ENCODE measurements at places on chromosomes 6 and 20. TPM values are rescaled to one million over a fixed set of nuclear protein-coding genes. Genes with fewer than 3 reads are reported as not detected.

DNA sequence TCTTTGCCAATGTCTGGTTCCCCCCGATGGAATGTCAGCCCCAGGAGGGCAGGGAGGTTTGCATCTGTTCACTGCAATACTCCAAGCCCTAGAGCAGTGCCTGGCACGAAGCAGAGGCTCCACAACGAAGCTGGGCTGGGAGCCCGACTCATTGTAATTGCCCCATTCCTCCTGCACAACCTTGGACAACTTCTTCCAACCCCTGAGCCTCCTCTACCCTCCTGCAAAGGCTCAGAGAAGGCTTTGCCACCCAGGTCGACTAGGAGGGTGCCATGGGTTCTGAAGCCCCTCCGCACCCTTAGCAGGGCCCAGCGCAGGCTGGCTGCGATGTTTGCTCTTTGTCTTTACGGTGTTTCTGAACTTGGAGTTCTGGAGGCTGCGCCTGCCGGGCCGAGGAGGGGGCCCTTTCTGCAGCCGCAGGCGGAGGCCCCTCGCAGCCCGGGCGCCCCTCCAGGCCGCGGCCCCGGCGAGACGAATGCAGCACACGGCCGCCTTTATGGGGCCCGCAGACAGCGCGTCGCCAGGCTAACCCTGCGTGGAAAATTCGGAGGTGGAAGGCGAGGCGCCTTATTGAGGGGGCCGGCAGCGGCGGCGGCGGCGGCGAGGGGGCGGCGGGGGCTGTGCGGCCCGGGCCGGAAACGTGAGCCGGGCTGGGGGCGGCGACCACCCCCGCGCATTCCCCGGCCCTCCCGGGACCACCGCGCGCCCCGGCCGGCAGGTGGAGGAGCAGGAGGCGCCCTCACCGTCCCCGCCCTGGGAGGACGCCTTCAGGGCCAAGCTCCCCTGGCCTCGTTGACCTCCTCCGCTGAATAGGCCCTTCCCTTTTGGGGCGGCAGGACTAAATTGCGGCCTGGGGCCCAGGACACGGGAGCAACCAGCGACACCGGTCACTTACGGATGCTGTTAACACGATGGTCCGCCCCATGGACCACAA, 27.0 kb downstream of the SNAI1 start:
- DNase-seq, result no peak

ELOVL4 gene
- total RNA-seq, result 93.7 TPM

DNA sequence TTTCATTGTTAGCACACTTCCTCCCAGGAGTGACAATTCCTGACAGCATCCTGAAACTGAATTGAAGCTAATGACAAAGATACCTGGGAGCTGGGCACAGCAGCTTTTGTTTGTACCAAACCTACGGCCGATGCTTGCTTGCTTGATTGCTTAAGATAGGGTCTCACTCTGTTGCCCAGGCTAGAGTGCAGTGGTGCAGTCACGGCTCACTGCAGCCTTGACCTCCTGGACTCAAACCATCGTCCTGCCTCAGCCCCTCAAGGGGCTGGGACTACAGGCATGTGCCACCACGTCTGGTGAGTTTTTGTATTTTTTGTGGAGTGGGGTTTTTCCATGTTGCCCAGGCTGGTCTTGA, 84.7 kb upstream of the SCP2D1 start:
- no peak for DNase-seq

- DNase-seq, result no peak
Measured at GRCh38 chr6:3228046-3228671, 706 bp upstream of the TUBB2B start.

MOG gene
- not detected for total RNA-seq

TREML2 gene
- total RNA-seq, result 0.06 TPM

DNA sequence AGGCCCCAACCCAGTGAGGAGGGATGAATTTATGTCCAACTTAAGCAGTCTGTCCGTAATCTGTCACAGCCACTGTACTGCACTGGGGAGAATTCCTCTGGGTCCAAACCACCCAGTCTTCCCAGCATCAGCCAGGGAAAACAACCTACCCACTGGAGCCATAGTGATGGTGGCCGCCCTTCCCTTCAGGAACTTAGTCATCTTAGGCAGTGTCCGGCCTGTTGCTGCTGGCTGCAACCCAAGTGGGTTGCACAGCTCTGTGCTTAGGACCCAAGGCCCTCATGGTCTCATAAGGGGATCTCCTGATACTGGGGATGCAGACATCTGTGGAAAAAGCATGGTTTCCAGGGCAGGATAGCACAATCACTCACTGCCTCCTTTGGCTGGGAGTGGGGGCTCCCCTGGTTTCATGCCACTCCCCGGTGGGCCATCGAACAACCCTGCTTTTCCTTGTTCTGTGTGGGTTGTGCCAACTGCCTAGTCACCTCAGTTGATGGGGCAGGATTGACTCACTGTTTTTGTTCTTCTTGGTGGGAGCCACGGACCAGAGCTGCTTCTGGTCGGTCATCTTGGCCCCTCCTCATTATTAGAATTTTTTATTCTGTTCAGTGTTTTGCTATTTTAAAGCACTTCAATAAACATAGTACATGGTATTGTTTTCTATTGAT, 591.9 kb downstream of the DOK5 start:
- no peak for DNase-seq

DNA sequence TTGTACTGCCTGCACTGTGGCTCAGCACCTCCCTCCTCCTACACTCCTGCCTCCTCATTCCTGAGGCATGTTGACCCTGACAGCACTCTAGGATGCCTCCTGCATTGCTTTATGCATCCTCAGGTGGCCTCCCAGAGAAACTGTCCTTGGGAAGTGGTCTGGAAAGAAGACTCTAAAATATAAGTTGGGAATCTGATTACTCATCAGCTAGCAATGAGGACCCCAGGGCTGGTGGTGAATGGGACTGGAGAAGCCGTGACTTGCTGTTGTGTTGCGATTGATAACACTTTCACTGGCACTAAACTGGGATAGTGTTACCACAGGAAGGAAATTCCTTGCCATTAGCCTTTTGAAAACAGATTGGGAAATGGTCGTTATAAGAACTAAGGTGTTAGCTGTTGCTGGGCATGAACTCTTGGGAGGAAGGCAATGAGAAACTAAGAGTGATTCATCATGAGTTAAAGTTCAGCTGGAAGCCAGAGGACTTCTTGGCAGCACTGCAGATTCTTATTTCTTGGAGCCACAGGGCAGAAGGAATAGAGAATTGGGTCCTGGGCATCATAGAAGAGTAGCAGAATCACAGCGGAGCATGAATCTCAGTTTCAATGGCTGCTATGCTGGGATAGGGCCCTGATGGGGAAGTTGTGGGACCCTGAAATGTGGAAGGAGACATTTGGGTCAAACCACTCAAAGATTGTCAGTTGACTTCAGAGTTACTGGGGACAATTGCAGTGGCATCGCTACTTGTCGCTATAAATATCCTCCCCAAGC, 10.1 kb upstream of the SIRPD start:
- no peak for DNase-seq

DNA sequence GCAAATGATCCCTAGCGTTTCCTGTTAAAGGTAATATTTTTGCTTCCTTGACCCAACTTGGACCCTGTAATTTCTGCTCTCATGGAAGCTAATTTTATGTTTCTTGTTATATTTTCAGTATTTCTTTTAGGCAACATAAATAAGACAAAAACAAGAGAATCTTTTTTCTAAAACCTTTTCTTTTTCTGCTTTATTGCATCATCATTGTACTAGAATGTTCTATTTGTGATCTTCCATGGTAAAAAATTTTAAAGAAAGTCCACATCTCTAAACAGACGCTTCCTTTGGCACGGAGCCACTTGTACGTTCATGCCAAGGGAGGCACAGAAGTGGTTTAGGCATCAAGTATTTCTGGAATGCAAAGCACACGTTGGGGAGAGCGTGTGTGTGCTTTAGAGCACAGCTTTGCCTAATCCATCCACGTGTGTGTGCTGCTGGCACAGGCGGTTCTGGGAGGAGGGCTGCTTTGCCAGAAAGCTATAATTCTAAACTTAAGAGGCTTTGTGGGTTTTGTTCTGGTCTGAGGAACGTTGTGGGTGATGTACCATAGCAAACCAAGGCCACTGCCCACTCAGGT, 98.3 kb downstream of the SASH1 start:
- peak; percentile 94 for DNase-seq

SLC17A9 gene
- total RNA-seq, result 1.1 TPM

- no peak for DNase-seq
Measured at GRCh38 chr20:42295592-42295991, 677.4 kb upstream of the CHD6 start.

HSPA12B gene
- total RNA-seq, result 6.0 TPM

DNA sequence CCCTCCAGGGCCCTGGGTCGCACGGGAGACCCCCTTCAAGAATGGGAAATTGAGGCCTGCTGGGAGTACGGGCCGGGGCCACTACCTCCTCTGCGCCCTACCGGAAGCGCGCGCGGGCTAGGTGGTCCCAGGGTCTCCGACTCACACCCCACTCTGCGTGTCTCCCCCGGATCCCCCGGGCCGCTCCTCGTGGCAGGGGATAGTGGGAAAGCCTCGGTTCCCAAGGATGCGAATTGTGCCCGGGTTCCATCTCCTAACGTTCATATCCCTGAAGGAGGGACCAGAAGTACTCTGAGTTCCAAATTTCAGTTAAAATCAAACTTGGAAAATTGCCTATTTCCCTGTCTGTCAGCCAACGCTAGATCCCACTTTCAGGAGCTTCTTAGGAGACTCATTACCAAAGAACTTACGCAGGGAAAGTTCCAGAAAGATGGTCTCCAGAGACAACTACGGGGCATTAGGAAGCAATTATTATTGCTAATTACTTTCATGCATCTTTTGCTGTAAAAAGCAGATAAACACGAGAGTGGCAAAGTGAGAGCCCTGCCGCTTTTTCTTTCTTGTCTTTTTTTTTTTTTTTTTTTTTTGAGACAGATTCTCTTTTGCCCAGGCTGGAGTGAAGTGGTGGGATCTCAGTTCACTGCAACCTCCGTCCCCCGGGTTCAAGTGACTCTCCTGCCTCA, 858 bp downstream of the FAM83D start:
- no peak for DNase-seq

DNA sequence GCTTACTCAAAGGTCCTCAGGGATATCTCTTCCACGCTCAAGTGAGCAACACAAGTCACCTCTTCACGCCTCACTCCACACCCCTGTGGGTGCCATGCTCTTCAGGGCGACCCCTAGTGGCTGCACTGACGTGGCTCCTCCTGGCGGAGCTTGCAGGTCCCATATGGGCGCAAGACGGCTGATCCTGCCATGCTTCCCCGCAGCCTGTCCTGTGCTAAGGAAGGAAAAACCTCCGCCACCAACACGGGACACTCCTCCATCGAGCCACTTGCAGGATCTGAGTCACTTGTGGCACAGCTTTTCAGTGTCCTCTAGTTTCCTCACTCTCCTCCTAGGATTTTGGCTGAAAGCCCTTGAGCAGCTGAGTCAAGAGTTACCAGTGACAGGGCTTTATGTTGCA, 90.7 kb downstream of the KHDC1L start:
- no peak for DNase-seq

RRAGD gene
- total RNA-seq, result 22.3 TPM

GRCh38 chr6:39731565-39731964, 6.4 kb upstream of the KIF6 start:
- DNase-seq, result no peak

DNA sequence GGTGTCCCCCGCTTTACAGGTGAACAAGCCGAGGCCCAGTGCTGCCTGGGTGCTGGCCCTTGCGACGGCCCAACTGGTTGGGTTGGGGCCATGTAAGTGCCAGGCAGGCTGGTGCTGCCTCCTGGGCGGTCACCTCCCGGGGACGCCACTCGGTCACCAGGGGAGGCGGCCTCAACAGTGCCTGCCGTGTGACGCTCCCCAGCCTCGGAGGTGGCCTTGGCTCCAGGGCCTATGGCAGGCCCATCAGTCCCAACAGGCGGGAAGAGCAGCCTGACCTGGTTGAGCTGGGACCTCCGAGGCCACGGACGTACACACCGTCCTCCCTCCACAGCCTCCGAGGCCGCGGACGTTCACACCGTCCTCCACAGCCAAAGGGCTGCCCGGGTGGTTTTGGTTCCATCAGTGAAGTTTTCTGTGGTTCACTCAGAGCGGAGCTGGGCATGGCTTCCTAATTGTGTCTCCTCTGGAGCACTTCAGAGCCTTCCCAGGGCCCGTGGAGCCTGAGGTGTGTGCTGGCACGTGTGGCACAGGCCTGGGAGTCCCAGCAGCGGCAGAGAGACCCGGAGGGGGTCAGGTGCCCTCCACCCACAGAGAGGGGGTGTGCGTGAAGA, 19.3 kb upstream of the SLCO4A1 start:
- no peak for DNase-seq

Measured in lower leg skin (tissue), 4 donors.